Tibial nerve (tissue), 4 donors: ENCODE measurements at places on chromosomes 6 and 20. TPM values are rescaled to one million over a fixed set of nuclear protein-coding genes. Genes with fewer than 3 reads are reported as not detected.

The EFCAB8 gene
- total RNA-seq, result 0.87 TPM

The HMGCLL1 gene
- 2.2 TPM for total RNA-seq

The PNLDC1 gene
- not detected for total RNA-seq

The HLA-DOB gene
- total RNA-seq, result 2.1 TPM

The E2F1 gene
- 2.2 TPM for total RNA-seq
